ENCODE measurements at places on chromosomes 1 and 21.

- DNase-seq: peak; percentile 63
These were observed 4.7 kb downstream of the BTBD19 start for GRCh38 chr1:44812822-44813543.

GRCh38 chr1:80593197-80593596 lies 1207.5 kb upstream of the ADGRL2 start:
- no peak for DNase-seq

GRCh38 chr21:15071009-15071408 lies 6.2 kb upstream of the NRIP1 start:
- DNase-seq: no peak

GRCh38 chr1:99965646-99966375 lies 4.0 kb upstream of the SLC35A3 start:
- no peak for DNase-seq

DNA sequence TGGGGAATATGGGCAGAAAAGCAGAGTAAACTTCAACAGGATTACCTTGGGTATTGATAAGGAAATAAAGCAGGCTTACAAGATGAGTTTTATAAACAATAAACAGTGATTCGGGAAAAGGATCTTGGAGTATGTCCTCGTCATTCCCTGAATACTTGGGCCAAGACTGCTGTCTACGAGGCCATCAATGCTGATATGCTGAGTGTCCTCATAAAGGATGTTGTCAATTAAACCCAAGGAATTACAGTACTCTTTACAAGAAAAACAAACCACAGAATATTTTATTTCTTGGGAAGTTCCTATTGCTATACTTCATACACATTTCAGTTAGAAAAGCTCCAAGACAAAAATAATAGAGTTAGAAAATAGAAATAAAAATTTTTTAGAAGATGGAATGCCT lies 34.9 kb downstream of the ATP1B1 start:
- no peak for DNase-seq

- no peak for DNase-seq
These were observed 274.7 kb upstream of the SNX7 start for GRCh38 chr1:98386675-98387440.

- no peak for DNase-seq
These were observed 36.2 kb upstream of the KLHDC7A start for GRCh38 chr1:18444563-18444962.

GRCh38 chr1:22238356-22239224 lies 95.7 kb upstream of the WNT4 start:
- no peak for DNase-seq

- no peak for DNase-seq
These were observed 5.6 kb upstream of the RGS4 start for GRCh38 chr1:163063610-163064009.

DNA sequence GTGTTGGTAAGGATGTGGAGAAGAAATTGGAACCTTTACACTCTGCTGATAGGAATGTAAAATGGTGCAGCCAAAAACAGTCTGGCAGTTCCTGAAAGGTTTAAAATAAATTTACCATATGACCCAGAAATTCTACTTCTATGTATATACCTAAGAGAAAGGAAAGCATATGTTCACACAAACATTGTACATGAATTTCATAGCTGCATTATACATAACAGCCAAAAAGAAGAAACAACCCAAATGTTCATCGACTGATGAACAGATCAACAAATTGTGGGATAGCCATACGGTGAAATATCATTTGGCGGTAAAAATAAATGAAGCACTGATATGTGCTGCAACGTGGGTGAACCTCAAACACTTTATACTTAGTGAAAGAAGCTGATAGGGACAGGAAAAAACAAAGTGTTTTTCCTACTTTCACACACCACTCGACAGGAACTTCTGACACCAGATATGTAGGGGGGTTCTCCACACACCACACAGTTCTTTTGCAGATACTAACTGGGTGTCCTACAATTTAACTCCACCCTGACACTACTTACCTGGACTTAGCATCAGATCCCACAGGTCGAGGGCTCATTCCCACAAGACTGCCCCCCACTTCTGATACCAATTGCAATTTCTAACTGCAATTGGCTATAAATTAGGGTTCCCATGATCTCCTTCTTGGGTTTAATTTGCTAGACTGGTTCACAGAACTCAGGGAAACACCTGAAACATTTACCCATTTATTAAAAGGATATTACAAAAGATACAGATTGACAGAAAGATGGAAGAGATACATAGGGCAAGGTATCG lies 35.9 kb upstream of the ZNF326 start:
- DNase-seq: no peak

DNA sequence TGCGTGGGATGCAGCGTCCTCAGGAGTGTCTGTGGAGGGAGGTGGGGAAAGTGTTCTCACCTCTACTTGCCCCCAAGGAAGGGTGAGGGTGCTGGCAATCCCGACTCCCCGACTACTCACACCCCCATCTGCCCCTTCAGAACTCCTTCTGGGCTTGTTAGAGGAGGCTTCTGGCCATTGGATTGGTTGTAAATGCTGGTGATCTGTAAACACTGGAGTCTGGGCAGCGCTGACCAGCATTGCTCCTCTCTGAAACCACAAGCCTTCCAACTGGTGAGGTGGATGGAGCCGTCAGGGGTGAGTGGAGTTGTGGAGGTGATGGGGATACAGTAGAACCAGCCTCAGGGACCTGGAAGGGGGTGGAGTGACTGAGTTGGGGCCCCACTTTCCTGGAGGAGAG lies 59.3 kb downstream of the NKAIN1 start:
- DNase-seq: no peak

DNA sequence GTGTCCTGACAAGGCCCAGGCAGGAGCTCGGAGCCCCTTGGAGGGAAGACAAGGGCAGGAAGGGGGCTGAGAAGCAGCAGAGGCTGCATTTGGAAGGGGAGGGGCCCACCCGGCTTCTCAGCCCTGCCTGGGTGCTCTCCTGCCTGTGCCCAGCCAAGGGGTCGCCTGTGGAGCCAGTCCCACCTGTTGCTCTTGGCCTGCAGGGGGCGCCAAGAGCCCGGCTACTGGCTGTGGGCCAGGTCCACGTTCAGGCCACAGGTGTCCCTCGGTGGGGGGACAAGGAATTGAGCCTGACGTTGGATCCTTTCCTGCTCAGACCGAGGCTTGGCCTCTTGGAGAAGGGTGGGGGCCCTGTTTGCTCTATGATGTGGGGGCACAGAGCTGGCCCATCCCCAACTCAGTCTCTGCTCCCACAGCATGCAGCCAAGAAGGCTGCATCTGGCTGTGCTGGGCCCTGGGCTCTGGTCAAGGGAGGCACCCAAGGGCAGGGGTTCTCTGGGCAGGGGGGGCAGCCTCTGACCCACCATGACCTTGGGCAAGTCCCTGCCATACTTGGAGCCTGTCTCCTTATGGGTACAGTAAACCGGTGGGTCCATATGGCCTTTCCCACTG lies 10.9 kb downstream of the WNT4 start:
- no peak for DNase-seq

- no peak for DNase-seq
These were observed 530.2 kb downstream of the PTPRC start for GRCh38 chr1:199168888-199169585.

GRCh38 chr1:150162862-150163706 lies 13.4 kb downstream of the PLEKHO1 start:
- peak; percentile 92 for DNase-seq

- no peak for DNase-seq
These were observed 157.3 kb downstream of the ETS2 start for GRCh38 chr21:38963006-38963405.

DNA sequence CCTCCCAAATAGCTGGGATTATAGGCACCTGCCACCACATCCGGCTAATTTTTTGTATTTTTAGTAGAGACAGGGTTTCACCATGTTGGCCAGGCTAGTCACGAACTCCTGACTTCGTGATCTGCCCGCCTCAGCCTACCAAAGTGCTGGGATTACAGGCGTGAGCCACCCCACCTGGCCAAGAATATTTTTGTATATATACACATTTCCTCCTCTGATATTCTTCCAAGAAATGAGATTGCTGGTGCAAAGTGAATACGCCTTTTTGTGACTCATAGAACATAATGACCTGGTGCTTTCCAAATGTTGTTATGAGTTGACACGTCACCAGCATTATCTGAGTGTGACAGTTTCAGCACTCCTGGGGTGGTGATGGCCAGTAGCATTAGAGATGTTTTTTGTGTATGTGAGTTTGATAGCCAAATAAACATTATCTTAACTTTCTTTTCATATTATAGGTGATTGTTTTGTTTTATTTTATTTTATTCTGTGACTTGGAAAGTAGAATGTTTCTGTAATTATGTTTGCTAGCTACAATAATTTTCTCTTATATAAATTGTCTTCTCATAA lies 54.9 kb downstream of the KCNK1 start:
- DNase-seq: peak; percentile 53

DNA sequence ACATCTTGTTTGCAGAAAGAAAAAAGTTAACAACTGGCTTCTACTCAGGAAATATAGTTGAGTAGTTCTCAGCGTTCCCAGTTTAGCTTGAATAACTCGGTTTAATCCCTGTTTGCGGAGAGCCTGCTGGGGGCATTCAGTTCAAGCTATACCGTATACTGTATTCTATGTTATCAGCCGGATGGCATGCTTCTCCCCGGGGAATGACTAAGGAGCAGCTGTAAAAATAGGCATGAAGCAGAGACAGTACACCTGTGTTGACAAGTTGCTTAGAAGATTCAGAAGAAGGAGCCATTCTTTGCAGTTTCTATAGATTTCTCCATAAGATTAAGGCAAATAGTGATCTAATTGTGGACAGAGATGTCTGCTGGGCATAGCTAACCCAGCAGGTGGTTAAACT lies 267.8 kb upstream of the NCAM2 start:
- DNase-seq: no peak

GRCh38 chr1:40174788-40175187 lies 13.6 kb downstream of the RLF start:
- no peak for DNase-seq

GRCh38 chr1:159459551-159459950 lies 20.0 kb downstream of the OR10J1 start:
- no peak for DNase-seq

DNA sequence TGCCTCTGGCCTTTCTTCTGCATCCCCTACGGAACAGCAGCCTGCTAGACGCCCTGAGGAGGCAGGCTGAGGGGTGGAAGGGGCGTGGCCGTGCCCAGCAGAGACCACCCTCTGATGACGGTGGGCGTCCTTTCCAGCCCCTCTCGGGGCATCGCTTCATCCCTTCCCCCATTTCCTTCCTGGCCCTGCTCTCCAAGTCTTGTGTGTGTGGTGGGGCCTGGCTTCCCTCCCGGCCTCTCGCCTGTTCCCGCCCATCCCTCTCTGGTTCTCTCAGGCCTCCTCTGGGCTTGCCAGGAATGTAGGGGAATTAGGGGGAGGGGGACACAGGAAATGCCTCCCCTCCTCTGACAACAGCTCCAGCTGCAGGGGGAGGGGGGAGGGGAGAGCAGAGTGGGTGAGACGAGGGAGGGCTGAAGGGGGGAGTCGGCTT lies 51.1 kb downstream of the SKI start:
- no peak for DNase-seq

GRCh38 chr1:87318056-87318650 lies 10.5 kb upstream of the LMO4 start:
- no peak for DNase-seq

DNA sequence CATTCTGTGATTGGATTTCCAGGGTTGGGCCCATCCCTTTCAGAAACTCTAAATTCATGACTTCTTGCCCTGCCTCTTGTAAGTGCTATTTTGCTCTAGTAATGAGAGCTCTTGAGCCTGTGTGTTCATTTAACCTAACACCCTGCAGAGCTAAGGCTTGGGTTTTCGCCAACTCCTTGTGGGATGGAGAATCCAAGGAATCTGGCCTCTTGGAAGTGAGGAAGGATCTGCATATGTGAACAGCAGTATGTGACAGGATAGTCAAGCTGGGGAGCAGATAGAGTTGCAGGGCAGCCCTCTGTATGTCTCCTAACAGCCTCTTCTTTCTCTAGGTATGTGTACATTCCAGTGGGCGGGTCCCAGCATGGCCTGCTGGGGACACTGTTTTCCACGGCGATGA lies 258.9 kb downstream of the HHAT start:
- peak; percentile 26 for DNase-seq

- DNase-seq: no peak
These were observed 13.6 kb downstream of the KRTAP10-1 start for GRCh38 chr21:44526096-44526997.

- peak; percentile 50 for DNase-seq
These were observed 49.8 kb downstream of the ZBTB18 start for GRCh38 chr1:244100704-244101453.

GRCh38 chr1:202230939-202231645 lies 37.5 kb downstream of the LGR6 start:
- DNase-seq: no peak

DNA sequence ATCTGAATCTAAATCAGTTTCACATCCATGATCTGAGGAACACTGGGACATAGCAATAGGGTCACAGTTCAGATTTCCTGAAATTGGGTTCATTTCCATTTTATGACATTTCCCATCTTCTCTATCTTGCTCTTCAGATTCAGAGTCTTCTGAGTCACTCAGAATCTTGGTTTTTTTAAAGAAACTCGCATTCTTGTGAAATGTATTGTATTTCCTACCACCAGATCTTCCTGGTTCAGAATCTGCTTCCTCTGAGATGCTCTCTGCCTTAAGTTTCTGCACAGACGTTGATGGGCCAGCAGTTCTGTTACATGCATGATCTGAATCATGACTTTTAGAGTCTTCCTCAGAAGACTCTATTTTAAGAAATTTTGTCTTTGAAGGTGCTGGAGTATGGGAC lies 15.5 kb upstream of the PSMG1 start:
- DNase-seq: no peak

- no peak for DNase-seq
These were observed 253.8 kb upstream of the HOOK1 start for GRCh38 chr1:59560807-59561450.

GRCh38 chr1:97562081-97562480 lies 358.8 kb downstream of the DPYD start:
- no peak for DNase-seq

DNA sequence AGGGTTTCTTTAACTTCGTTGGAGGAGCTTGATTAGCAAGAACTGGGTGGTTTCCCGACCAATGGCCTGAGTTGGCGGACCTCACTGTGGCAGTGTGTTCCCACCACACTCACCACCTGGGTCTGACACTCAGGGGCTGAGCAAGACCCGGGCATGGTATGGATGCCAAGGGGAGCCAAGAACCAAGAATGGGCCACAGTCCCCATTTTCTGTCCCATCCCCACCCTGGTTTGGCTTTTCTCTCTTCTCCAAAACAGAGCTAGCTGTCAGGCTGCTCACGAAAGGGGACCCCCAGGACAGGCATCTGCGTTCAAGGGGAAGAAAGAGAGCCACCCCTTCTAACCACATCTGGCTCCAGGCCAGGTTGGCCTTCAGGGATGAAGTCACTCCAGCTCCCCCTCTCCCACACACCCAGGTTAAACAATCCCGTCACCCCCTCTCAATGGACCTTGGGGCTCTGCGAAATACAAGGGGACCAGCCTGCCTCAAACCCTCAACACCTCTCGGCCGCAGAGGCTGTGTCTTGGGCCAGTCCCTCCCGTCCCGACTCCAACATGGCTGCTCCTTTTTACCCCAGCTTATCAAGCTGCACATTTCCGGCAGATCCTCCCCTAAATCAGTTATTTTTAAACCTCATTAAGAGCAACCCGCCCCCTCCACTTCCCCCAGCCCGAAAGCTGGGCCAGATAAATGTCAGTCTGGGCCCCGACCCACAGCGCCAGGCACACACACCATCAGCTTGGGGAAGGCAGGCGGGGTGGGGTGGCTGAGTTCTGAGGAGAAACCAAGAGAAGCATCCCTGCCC lies 3.4 kb downstream of the TAGLN2 start:
- no peak for DNase-seq

- DNase-seq: no peak
These were observed 3.8 kb upstream of the BCAS2 start for GRCh38 chr1:114585231-114585630.
